ENCODE measurements at places on chromosomes 2 and 18. TPM values are rescaled to one million over a fixed set of nuclear protein-coding genes. Genes with fewer than 3 reads are reported as not detected.

GRCh38 chr2:263022-263738 lies 652 bp downstream of the SH3YL1 start:
- no peak for DNase-seq
- peaks cover 8% of the 10 kb centered on the region for H3K4me1 ChIP-seq
- H3K27ac ChIP-seq: no peak overlapping the region
- no peaks in the 10 kb centered on the region for H3K36me3 ChIP-seq

The MAPK4 gene
- 7.0 TPM for total RNA-seq

DNA sequence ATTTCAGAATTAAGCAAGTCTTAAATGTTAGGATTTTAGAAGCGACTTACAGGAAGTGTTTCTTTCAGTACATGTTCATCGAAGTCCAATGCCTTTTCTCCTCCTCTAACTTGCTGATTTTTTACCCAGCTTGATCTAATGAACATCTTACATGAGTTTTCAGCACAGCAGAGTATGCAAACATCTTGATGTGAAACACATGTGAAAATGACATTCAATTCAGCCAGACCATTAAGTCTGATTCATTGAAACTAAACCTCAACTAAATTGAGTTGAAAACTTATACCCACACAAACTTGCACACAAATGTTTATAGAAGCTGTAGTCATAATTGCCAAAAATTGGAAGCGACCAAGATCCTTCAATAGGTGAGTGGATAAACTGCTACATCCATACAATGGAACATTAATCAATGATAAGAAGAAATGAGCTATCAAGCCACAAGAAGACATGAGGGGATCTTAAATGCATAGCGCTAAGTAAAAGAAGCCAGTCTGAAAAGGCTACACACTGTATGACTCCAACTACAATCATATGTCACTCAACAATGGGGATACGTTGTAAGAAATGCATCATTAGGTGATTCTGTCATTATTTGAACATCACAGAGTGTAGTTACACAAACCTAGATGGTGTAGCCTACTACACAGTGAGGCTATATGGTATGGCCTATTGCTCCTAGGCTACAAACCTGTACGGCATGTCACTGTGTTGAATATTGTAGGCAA lies 18.5 kb downstream of the PSTPIP2 start:
- H3K36me3 ChIP-seq: no peaks in the 10 kb centered on the region
- no peaks in the 10 kb centered on the region for H3K27me3 ChIP-seq
- no peak overlapping the region for H3K4me3 ChIP-seq
- no peaks in the 10 kb centered on the region for H3K4me1 ChIP-seq

The OR6B2 gene
- total RNA-seq: not detected

The DNAH7 gene
- total RNA-seq: 0.49 TPM
